ENCODE measurements at places on chromosomes 1 and 21.

- DNase-seq, result no peak
Measured at GRCh38 chr1:27604579-27605299, 795 bp upstream of the AHDC1 start.

GRCh38 chr1:88052167-88052566 is 631.9 kb upstream of the PKN2 start:
- no peak for DNase-seq

GRCh38 chr1:24052220-24052619 is 59.7 kb downstream of the MYOM3 start:
- no peak for DNase-seq

- no peak for DNase-seq
Measured at GRCh38 chr1:2098301-2098698, 48.1 kb downstream of the PRKCZ start.

All from NCI-H1694 treated with DMSO at 0.1 percent for 48 hours (cell line).